ENCODE measurements at places on chromosomes 12 and 14.
A peak's percentile ranks its signal among the peaks of the same experiment; 100 is the strongest.

GRCh38 chr12:9810671-9811070 lies 16.6 kb upstream of the KLRF1 start:
- DNase-seq: no peak

GRCh38 chr12:68416826-68417225 lies 84.7 kb upstream of the MDM1 start:
- no peak for DNase-seq

DNA sequence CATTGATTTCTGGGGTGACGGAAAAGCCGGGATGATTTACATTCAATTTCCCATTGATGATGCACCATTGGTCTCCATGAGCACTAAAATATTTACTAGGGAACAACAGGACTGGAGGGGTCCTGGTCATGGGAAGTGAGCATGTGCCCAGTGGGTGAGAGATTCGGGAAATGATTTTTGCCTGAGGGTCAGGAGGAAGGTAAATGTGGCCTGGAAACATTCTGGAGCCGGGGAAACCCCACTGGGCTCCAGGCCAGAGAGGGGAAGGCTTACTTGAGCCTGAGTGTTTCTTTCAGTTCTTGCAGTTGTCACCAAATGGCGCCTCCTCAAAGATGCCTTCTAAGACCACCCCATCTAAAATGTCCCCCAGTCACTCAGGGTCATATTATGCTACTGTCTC lies 532.3 kb upstream of the TBX3 start:
- no peak for DNase-seq

GRCh38 chr14:60658909-60659585 lies 9.8 kb upstream of the SIX1 start:
- no peak for DNase-seq

DNA sequence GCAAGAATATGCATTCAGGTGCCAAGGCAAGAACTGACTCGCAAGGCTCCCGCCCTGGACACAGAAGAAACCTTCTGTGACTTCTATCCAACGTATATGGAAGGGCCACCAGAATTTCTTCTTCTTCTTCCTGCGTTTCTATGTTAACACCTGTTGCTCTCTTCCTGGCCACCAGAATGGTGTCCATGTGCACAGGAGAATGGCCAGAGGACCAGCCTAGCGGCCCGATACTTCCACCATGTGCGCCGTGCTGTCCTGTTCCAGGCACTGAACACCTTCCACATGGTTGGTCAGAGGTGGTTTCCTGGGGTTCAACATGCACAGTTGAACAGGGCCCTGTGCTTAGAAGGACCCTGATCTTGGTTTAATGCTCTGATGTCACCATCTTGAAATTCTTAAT lies 455.8 kb downstream of the BCL11B start:
- no peak for DNase-seq

DNA sequence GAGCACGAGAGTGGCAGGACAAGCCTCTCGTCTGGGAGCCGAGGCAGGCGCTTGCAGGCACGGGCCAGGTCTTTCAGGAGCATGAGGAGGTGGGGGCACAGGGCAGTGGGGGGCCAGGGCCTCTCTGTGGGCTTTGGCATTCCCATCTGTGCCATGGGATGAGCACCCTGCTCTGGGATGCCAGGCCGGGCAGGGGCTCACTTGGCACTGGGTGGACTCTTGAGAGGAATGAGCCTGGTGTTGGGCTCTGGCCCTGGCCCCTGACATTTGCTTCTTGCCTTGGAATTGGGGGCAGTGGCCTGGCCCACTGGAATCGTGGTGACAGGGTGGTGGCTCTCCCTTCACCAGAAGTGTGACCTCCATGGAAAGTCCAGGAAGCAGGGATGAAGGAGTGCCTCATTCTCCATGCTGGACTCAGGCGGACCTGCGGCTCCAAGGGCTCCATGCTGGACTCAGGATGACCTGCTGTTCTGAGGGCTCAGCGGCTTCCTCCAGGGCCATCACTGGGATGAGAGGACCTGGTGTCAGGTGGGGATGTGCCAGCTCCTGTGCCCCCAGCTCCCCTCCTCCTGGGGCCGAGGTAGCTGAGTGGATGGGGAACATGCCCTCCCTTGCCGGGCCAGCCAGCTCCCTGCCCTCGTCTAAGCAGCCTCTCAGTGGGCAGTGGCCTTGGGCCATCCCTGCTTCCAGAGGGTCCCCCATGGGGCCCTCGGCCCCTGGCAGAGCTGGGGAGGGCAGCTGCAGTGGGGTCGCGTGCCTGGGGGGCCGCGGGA lies 220.3 kb downstream of the KIF26A start:
- no peak for DNase-seq

DNA sequence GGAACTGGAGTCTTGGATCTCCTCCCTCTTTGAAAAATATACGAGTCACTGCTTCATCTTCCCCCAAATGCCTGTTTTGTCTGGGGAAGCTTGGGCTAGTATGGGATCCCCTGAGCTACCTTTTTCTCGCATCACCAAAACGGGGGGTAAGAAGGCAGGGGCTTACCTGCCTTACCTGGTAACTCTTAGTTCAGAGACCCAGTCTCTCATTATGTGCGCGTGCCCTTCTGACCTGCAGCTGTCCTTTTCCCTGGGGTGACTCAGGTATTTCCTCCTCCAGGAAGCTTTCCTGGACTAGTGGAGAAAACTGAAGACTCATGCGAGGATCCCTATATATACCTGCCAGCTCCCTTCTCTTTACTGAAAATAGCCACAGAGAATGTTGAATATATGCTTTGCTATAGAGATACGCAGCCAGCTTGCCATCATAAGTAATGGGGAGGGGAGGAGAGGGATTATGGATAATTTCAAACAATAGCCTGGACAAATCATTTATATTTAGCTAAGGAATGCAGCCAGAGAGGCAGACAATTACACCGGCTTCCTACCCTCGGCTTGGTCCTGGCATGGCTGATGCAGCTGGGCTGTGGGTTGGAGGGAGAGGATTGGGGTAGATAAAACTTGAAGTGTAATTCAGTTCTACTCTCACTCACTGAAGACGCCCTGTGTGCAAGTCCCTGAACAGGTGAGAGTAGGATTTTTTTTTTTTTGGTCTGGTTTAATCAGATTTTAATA lies 1.1 kb downstream of the TSPAN9 start:
- no peak for DNase-seq

DNA sequence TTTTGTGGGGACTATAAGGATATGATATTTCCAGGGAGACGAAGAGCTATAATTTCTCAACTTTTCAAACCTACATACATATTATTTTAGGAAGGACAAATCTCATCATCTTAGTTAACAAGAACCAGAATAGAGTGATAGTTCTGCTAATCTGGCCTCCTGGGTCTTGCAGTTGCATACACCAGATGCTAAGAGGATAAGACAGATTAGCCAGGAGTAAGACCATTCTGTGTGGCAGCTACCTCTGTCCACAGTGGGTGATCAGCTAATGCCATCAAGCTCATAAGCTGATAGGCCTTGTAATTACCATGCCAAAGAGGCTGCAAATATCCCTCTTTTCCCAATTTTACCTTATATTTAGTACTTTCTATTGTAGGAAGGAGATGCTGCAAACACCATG lies 776.8 kb downstream of the NRXN3 start:
- no peak for DNase-seq

- DNase-seq: no peak
Measured at GRCh38 chr12:93734784-93735183, 57.6 kb downstream of the CRADD start.

DNA sequence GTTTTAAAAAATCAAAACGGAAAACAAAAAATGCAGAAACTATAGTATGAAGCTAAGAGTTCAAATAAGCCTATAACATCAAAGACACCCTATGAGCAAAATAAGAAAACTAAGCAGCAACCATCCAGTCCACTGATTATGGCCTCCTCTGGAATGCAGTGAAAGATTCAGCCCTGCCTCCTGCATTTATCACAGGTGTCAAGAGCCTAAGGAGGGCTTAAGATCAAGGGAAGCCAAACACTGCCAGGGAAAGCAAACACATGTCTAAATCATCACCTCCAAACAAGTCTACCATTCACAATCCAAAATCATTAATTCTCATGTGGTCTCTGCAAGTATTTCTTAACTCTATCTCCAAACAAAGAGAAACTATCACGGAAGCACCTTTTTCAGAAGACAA lies 28.4 kb downstream of the SARNP start:
- DNase-seq: no peak

DNA sequence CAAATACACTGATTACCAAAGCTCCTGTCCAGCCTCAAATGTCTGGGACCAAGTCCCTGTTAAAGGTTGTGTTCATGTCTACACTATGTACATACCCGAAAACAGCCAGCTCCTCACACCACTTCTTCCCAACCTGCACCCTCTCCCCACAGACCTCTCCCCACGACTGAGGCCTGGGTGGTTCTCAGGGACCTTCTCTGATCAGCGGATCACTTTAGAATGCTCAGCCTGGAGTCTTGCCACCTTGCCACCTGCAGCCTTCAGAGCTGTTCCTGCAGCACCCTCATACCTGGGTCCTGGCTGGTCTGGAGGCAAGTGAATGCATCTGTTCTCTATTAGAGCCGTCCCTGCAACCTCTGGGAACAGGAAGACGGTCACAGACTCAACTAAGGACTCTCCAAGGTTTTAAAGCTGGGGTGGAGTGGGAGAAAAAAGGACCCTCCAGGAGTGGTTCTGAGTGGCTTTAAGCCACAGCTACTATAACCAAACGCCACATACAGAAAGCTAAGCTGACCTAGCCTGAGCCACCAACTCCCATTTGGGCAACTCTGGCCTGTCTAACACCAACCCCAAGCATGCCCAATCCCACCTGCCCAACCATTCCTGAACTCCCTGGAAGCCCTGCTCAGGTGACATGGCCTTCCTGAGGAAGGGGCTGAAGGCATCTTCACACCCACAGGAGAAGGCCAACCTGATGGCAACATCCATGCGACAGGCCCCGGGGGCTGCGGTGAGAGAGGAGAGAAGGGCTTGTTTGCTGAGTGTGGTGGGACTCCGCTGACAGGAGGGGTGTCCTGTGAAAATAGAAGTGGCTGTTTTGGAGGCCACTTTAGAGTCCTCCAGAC lies 8.6 kb downstream of the KRT2 start:
- peak; percentile 53 for DNase-seq

- DNase-seq: no peak
Measured at GRCh38 chr12:106915635-106916026, 40.1 kb upstream of the TMEM263 start.

DNA sequence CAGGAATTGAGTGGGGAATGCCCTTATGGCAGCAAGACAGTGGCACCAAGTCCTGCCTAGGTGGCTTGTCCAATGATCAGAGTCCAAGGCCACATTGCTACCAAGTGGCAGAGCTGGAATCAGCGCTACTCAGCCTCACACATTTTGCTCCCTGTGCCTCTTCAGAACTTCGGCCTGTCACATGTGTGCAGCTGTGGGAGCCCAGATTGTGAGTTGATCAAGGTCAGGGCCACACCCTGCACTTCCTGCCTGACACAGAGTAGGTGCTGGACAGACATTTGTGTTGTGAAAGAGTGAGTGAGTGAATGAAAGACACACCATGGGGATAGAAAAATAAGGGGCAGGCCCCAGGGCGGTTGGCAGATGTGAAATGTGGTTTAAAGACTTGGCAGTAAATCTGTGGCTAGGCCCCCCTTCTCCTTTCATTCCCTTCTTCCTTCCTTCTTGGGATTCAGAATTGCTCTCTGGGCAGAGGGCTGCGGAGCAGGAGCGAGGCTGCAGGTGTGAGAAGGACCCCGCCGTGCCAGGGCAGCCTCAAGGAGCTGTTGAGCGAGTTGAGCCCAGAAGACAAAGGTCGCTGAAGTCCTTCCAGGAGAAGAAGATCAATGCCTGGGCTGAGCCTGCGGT lies 83.5 kb downstream of the SLC25A47 start:
- DNase-seq: peak; percentile 65

DNA sequence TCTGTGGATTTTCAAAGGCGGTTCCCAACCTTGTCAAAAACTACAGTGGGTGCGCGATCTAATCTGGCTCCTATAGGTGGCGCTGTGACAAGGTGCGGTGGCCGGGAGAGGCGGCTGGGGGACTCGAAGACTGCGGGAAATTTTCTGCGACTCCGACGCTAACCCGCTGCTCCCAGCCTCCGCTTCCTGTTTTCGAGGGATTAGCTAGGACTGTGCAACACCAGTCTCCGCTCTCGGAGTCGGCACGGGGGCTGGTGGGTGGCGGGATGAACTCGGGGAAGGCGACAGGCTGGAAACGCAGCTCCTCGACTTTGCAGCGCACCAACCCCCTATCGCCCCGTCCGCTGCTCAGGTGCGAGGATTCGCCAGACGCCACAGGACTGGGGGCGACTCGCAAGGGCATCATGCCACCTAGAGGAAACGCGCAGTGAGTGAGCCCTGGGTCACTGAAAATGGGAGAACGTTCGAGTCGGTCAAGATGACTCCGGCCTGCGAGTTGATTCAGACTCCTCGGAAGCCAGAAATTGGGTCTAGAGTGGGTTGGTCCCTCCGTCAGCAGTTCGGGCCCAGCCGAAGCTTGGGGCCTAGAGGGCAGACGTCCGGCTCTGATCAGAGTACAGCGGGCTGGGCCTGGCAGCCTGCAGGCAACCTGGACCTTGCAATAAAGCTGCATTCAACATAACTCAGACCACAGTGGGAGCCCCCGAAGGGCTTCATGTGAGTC lies 5.5 kb upstream of the PAX9 start:
- no peak for DNase-seq

DNA sequence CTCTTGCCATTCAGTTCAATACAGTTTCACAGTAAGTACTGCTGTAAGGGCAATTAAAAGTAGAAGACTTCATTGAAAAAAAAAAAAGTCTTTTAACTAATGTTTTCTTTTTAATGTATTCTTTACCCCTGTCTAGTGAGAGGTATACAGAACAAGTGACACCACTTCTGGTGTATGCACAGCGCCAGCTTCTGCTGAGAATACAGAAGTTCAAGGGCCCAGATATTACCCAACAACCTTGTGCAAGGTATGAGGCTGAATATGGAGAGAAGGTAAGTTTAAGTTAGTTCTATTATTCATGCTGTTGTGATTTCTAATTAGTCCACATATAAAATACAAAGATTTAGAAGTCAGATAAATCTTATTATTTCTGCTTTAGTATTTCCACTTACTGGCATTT lies 168.7 kb downstream of the CFAP54 start:
- no peak for DNase-seq

- no peak for DNase-seq
Measured at GRCh38 chr14:64762044-64763034, 58.1 kb downstream of the PLEKHG3 start.

DNA sequence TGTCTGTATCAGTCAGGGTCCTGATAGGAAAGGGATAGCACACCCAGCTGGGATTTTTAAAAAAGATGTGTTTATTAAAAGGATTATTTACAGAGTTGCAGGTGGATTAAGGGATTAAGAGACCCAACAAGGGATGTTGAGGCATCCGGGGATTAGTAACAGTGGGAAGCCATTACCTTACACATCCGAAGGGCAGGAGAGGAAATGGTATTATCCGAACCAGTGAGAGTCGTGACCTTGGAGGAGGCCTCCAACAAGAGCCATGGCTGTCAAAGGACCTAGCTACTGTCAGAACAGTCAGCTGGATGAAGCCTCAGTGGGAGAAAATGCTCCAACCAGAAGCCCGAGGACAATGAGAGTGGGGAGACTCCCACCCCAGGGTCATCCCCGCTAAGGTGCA lies 146.3 kb upstream of the KRAS start:
- DNase-seq: no peak
